ENCODE measurements at places on chromosomes 3 and 15. TPM values are rescaled to one million over a fixed set of nuclear protein-coding genes. Genes with fewer than 3 reads are reported as not detected.
A peak's percentile ranks its signal among the peaks of the same experiment; 100 is the strongest.

DNA sequence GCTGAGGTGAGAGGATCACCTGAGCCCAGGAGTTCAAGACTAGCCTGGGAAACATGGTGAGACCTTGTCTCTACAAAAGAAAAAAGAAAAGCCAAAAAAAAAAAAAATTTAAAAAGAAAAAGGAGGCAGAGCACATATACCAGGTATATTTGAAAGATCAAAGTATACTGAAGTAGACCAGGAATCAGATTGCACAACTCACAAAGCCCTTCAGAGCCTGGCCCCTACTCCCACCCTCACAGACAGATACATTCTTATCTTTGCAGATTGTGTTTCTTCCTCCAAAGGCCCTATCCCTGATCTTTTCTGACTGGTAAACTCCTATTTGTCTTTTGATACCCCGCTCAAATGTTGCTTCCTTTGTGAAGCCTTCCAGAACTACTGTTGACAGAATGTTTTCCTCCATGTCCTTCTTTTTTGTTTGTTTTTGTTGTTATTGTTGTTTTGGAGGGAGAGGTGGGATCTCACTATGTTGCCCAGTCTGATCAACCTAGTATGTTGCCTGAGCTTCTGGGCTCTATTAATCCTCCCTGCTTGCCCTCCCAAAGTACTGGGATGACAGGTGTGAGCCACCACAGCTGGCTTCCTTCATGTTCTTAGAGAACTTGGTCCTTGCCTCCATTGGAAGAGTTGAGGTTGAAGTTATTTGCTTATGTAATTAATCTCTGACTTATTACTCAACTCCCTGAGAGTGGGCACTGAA lies 9.8 kb upstream of the ITGB5 start:
- DNase-seq: no peak

DNA sequence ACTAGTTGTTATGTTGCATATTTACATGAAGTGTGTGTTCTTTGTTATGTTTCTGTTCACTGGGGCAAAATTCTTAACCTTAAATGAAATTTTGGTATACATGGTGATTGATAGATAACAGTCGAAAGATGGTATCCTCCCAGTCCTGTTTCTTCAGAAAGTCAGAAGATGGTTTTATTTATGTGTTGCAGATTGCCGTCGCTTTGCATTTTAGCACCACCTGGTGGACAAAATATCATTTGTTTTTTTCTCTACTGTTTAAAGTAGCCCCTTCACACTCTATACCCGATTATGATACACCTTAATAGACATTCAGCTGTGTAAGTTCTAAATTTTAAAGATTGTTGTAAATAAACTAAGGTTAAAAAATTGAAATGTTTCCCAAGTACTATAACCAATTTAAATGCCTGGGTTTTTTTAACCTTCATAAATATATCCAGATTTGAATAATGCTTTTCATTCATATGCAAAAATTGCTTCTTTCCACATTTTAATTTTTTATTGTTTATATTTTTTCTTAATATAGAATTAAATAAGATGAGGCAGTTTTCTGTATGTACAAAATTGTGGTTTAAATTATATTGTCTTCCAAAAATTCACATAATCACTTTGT lies 152.2 kb downstream of the ALCAM start:
- DNase-seq: peak; percentile 90

CYP1A1 gene
- total RNA-seq: 2.3 TPM

DNA sequence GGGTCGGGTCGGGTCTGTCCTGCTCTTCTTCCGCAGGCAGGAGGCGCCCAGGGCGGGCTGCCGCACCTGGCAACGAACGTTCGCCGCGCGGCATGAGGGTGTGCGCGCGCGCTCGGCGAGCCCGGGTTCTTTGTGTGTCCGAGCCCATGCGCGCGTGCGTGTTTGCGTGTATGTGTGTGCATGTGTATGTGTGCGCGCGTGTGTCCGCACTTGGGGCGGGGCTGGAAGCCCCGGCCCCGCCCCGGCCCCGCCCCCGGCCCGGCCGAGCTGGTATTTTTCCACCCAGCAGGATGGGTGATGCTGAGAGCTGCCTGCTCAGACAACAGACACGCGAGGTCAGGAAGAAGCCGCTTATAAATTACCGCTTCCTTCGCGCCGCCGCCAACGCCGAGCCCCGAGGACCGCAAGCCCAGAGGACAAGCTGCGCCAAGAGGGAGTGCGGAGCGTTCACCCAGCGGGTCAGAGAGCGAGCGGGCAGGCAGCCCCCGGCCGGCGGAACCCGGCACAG lies at the start of gene SLC6A6:
SLC6A6 (plus strand) TSS at position 303 of the 508 bp plus-strand sequence. CDS start 41,029 bp downstream, outside the sequence.
- DNase-seq: peak; percentile 98

DNA sequence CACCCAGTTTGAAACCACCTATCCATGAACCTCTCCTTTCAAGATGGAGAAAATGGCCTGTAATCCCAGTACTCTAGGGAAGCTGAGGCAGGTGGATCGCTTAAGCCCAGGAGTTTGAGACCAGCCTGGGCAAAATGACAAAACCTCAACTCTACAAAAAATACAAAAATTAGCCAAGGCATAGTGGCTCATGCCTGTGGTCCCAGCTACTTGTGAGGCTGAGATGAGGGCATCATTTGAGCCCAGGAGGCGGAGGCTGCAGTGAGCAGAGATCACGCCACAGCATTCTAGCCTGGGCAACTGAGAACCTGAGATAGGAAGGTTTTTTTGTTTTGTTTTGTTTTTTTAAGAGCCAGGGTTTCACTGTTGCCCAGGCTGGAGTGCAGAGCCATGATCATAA lies 5.4 kb downstream of the TKT start:
- no peak for DNase-seq

DNA sequence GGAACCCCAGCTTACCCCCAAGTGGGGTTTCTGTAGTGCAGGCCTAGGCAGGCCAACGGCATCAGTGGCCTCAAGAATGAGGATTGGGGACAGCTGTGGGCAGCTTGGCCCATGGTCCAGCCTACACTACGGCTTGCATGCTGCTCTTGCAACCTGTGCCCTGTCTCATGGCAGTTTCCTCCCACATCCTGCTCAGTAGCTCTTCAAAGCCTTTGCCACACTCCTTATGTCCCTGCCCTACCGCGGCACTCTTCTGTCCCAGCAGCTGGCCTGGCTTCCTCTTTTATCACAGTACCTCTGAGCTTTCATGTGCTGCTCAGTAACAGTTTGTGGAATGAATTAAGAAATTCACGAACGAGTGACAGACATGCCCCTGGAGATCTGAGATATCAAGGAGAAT lies 431.0 kb downstream of the EPHB1 start:
- DNase-seq: no peak

- no peak for DNase-seq
Measured at GRCh38 chr3:111961461-111962164, 17.2 kb upstream of the ABHD10 start.

GRCh38 chr3:56494679-56495322 lies 26.5 kb upstream of the ERC2 start:
- peak; percentile 95 for DNase-seq

DNA sequence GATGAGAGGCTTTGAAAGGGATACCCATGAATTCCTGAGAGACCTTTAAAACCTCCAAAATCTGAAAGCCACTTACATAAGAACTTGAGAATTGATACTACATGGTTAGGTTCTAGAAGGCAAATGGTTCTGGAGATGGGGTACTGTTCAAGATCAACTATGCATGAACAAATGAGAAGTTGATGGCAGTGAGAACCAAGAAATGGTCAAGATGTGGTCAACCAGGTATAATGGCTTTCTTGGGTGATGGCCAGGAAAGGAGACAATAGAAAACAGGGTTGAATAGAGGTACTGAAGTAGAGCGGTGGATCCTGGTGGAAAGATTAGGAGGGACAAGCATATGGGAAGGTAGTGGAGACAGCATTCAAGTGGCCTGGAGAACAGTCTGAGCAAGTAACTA lies 200.4 kb downstream of the RBMS3 start:
- DNase-seq: no peak

DNA sequence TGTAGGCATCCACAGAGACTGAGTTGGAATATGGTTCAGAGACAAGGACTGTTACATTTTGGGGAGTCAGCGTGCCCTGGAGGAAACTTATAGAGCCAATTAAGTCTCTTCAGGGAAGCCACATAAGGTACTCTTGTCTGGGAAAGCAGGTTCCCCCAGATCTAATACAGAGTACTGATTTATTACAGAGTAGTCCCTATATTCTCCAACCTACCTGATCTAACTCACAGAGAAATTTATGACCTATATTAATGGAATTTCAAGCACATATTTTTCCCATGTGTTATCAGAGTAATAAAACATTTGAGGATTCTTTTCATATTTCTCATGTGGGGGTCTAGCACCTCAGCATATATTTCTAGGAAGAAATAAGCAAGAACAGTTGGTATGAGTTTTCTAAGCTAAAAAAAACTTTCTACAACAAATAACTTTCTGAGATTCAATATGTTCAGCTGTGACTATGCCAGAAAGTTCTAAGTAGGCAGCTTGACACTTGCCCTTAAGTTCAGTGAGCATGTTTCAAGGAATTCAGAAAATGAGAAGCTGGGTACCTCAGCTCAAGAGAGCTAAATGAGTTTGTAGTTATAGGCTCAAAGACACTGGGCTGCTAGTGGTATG lies 75.3 kb upstream of the COL8A1 start:
- DNase-seq: peak; percentile 77

- DNase-seq: peak; percentile 48
Measured at GRCh38 chr15:98668566-98669308, 20.4 kb downstream of the IGF1R start.

- DNase-seq: no peak
Measured at GRCh38 chr3:79491029-79491641, 276.7 kb downstream of the ROBO1 start.

LRTM1 gene
- not detected for total RNA-seq

DNA sequence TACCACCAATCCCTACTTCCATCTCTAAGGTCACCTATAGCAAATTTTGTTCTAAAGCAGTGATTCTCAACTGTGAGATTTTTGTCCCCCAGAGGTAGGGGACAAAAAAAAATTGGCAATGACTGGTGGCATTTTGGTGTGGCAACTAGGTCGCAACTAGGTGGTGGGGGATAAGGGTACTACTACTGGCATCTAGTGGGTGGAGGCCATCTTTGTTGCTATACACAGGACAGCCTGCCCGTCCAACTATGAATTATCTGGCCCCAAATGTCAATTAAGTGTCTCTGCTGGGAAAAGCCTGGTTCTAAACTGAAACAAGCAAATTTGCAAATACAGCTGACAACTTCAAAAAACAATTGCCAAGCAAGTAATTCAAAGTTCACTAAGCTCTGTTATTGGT lies 1.4 kb downstream of the MTMR10 start:
- DNase-seq: no peak

- DNase-seq: no peak
Measured at GRCh38 chr3:62376906-62377877, 3.8 kb upstream of the FEZF2 start.

DNA sequence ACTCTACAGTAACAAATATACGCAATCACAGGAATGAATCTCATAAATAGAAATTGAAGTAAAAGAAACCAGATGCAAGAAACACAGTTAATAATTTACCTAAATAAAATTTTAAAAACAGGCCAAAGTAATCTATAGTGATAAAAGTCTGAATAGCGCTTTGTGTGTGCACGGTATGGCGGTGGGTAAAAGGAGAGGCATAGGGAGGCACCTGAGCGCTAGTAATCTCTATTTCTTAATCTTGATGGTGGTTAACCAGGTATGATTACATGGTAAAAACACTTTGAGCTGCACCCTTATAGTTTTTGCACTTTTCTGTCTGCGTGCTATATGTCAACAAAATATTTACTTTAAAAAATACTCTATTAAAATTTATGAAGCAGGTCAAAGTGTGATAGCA lies 198.1 kb upstream of the SATB1 start:
- DNase-seq: no peak

- no peak for DNase-seq
Measured at GRCh38 chr3:151580591-151580990, 119.7 kb upstream of the IGSF10 start.

DNA sequence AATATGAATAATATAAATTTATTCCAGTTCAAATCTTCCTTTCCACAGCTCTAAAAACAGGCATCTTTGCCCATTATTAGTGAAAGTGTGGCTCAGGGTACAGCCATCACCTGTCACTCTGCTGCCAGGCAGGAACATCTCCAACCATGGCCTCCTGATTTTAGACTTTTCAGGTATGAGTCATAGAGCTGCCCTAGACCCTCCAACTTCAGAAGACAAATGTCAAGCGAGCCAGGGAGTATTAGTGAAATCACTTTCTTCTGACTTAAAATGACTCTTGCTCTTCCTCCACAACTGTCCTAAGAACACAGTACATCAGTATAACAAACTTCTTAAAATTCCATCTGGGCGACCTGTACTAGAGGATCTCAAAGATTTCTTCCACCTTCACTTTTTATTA lies 78.1 kb upstream of the AKAP13 start:
- no peak for DNase-seq

SERPINI2 gene
- not detected for total RNA-seq

EBLN2 gene
- 3.8 TPM for total RNA-seq

DNA sequence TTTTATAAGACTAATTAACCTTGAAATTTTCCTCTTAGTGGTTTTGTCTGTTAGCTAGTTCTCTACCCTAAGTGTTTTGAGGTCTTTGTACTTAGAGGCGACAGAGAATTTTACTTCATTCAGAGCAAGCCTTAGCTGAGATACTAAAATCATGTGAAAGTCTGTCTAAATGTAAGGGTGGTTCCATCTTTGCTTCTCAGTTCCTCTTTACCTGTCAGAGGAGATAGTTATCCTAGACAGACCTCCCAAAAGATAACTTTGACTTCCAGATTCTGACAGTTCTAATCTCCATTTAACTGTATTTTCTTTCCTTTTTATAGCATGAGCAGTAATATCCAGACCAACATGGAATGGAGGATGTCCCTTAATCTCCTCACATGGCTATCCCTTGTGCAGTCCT lies 34.7 kb downstream of the RNF111 start:
- DNase-seq: no peak

DNA sequence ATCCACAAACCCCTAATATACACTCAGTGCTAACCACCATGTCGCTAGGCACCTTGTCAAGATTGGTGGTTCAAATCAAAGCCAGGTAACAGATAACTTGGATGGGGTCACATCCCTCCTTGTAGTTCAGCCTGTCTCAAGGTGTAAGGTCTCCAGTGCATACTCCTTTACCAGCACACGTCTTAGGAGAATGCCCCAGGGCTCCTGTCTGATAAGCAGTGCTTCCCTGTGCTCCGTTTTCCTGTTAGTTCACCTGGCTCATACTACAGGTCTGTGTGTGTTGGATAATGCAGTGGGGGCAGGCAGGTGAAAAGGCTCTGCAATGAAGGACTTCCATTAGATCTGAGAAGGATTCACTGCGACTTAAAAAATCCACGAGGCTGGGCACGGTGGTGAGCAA lies 50.7 kb downstream of the ETV5 start:
- no peak for DNase-seq

GRCh38 chr3:180040966-180041365 lies 4.2 kb upstream of the PEX5L start:
- peak; percentile 18 for DNase-seq

SPATA12 gene
- 0.47 TPM for total RNA-seq
